Vagina (tissue), 2 donors: ENCODE measurements at places on chromosomes 16 and 17.

DNA sequence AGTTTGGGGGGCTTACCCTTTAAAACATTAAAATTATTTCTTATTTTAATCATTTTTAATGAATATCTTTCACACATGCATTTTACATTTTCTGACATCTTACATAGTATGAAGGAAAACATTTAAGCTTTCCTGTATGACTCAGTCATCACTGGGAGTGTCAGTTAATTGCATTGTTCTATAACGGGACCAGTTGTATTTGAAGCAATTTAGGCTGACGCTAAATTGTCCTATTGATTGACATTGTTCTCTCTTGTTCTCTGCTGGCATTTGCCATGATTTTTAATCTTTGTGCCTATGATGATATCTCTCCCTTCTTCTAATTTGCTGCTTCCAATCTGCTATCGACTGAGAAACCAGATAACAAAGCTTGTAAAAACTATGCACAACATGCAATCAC lies 190.5 kb upstream of the PIRT start:
- no peak for DNase-seq

- no peak for DNase-seq
These were observed 1.7 kb upstream of the HSBP1 start for GRCh38 chr16:83806036-83806435.

DNA sequence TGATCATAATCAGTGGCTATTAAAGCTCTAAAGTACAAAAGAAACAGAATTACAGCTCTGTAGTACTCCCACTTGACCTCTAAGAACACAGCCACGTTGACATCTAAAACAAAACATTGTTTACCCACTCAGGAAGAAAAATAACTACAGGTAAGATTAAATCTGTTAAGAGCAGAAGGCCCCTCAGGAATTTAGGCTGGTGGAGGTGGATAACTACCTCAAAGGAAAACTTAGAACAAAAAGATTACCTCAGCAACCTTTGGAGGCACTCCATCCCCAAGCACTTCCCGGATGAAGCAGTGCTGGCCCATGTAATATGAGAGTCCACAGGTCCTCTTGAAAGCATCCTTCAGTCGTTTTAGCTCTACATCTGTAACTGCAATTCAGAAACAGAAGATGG lies 46.7 kb downstream of the USP32 start:
- DNase-seq, result no peak

DNA sequence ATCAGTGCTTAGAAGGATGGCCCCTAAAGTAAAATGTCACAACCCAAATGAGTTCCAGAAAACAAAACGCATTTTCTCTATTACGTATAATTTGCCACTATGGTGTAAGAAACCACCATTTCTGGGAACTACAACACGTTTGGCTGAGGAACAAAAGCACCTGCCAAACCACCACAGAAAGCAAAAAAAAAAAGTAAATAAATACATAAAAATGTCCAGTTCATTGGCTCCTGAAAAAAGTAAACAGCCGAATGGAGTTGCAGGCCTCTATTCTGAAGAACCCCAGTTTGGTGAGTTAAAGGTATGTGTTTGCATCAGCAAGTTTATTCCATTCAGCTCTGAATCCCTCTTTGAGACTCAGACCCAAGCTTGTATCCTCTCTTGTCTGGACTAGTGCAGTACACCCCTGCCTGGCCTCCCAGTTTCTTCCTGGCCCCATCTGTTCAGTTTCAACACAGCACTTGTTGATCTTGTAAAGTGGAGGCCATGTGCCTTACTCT lies 36.9 kb downstream of the ERN1 start:
- no peak for DNase-seq

DNA sequence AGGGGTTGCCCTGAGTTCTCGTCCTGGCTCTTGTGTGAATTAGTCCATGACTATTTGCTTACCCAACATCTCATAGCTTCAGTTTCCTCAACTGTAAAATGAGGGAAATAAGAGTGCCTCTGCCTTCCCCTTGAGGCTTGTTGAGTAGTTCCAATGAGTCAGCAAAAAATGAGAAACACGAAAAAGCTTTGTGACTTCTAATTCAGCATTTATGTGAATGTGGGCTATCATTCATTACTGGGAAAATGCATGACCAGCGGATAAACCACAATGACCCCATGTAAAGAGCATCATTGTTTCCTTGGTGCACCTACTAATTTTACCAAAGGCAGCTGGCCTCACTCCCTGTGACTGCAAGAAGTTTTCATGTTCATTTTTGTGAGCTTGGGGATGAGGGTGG lies 374.6 kb upstream of the HSBP1 start:
- no peak for DNase-seq

- no peak for DNase-seq
These were observed 27.5 kb upstream of the NKD1 start for GRCh38 chr16:50520451-50521245.

- DNase-seq, result no peak
These were observed 79.7 kb downstream of the SALL1 start for GRCh38 chr16:51071326-51071725.

GRCh38 chr16:54288030-54288834 lies 1.6 kb upstream of the IRX3 start:
- no peak for DNase-seq

DNA sequence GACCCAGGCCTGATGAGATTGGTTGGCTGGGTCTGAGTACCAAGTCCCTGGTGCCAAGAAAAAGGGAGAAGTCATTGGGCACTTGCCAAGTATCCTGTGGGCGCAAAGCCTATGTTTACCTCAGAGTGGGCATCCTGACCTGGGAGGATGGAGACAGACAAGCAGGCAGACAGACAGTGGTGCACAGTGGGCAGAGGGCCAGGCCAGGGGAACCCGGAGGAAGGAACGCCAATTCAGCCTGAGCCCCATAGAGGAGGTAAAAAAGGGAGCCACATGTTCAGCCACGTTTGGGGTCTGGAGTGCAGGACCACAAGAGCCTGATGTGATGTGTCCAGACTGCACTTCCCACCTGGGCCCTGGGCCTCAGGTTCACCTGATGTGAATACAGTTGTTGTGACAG lies 5.4 kb downstream of the PHKG2 start:
- DNase-seq, result no peak

- DNase-seq, result no peak
These were observed 17.3 kb upstream of the TBKBP1 start for GRCh38 chr17:47676510-47677165.

- no peak for DNase-seq
These were observed 77.6 kb upstream of the CACNG3 start for GRCh38 chr16:24178496-24178895.

DNA sequence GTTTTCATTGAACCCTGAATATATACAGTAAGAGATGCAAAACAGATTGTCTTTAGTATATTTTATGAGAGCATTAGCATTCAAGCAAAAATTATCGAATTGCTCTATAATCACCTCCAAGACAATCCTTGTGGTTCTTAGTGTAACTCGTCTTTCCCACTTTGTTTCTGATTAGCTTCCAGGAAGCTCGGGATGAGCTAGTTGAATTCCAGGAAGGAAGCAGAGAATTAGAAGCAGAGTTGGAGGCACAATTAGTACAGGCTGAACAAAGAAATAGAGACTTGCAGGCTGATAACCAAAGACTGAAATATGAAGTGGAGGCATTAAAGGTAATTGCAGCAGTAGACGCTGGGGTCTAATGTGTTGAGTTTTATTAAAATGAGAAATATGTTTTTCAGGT lies 9.9 kb downstream of the NDEL1 start:
- DNase-seq, result no peak

- no peak for DNase-seq
These were observed 10.6 kb upstream of the RFFL start for GRCh38 chr17:35073991-35074627.

- DNase-seq, result no peak
These were observed 25.4 kb downstream of the ZFHX3 start for GRCh38 chr16:73022534-73022933.

DNA sequence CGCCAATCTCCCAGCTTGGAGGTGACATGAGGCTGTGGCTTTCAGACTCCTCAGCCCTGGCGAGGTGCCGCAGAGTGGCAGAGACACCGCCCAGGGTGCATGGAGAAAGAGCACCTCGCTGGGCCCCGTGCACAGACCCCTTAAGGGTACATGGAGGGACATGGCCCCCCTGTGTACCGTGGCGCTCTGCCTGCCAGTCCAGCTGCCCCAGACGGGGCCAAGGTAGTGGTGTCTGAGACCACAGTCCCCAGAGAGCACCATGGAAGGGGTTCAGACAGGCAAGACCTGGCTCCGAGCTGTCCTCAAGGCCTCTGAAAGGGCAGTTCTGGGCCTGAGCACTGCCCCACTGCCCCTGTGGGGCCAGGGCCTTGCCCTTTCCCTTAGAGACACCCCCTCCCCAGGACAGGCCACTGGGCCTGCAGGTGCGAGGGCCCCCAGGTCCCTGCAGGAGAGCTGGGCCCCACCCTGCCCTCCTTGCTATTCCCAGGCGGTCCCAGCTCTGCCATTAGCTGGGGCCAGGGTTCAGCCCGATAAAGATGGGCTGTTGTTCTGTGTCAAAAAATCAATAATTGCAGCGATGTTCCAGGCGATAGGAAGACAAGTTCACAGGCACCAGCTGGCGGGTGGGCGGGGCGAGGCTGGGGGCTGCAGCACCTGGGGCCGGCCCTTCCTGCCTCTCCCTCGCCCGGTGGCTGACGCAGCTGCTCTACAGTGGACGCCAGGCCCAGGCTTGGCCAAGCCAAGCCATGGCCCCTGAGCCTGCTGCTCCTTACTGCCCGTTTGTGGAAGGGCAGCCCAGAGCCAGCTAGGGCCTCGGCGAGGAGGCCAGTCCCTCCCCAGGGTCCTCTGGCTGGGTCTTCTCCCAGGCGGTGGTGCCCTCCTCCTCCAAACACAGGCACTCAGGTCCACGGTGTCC lies 51.7 kb downstream of the ZFPM1 start:
- no peak for DNase-seq

- no peak for DNase-seq
These were observed 367.6 kb downstream of the CDH11 start for GRCh38 chr16:64754279-64754678.

DNA sequence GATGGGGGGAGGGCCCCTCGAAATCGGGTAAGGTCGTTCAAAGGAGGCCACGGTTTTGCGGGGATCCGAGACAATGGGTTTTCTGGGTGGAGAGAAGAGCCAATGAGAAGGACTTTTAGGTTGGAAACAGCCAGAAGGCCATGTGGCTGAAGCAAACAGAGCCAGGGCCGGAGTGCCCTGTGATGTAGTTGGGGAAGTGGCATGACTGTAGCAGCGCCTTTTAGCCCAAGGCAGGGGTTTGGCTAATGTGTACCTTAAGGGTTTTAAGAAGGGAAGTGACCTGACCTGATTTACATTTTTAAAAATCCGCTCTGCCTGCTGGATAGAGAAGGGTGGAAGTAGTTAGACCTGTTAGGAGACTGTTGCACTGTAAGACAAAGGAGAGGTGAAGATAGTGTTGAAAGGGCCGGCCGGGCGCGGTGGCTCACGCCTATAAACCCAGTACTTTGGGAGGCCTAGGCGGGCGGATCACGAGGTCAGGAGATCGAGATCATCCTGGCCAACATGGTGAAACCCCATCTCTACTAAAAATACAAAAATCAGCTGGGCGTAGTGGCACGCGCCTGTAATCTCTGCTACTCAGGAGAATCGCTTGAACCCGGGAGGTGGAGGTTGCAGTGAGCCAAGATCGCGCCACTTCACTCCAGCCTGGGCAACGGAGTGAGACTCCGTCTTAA lies 1.0 kb downstream of the LYRM1 start:
- DNase-seq, result no peak

DNA sequence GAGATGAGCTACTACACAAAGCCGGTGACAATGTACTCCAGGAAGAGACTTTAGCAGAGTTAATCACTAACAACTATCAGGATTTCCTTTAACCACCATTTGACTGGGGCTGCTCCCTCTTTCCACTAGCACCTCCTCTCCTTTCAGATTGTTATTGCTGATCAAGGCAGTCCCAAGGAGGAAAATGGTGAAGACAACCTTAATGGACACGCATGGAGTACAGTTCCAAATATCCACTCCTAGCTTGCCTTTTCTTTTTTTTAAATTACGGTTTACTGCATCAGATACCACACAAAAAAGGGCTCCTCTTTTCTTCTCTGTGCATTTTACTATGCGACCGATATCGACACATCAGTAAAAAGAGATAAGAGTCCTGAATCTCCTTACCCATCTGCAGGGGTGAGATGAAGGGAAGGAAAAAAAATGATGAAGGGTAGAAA lies 30.9 kb downstream of the FAM222B start:
- no peak for DNase-seq

GRCh38 chr16:57356547-57356946 lies 2.0 kb upstream of the CCL22 start:
- DNase-seq, result no peak

DNA sequence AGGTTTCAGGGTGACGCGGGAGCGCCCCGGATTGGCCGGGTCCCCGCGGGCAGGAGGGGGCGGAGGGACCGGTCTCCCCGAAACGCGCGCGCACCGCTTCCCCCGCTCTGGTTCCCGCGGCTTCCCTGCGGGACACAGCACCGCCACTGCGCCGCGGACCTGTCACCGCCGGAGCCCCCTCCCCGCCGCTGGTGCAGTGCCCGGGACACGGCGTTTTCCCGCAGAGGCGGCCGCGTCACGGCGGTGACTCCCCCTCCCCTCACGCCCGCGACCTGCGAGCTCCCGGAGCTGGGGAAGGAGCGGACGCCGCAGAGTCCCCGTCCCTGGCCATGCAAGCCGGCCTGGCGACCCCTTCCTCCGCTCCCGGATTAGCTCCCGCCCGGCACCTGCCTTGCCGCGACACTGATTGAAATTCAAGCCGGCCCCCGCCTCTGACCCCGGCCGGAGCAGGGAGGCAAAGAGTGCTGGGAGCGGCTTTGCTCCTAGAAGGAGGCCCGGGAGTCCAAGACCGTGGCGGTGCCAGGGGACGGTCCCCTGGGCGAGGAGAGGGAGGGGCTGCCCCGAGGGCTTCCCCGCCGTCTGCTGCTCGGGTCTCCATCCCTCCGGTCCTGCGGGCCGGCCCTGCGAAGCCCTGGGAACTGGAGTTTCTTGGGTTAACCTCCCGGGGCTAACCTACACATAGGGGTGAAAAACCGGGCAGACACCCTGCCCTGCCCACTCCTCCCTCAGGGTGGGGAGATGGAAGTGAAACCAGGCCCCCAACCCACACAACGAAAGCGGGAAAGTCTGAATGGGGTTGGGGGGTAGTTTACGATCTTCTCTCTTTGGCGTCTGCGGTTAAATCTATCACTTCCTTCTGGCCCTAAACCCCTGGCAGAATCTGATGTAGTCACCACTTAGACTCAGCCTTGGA lies 1.0 kb downstream of the RHBDL3 start:
- DNase-seq, result no peak

GRCh38 chr17:50364715-50365114 lies 8.3 kb downstream of the MRPL27 start:
- no peak for DNase-seq

- no peak for DNase-seq
These were observed 14.9 kb upstream of the RBFOX3 start for GRCh38 chr17:79625706-79626105.

GRCh38 chr16:49281480-49281842 lies at the start of gene CBLN1:
Gene CBLN1, minus strand, starts transcription at chr16:49281838. Its CDS starts 373 bp downstream, at chr16:49281465.
- DNase-seq, result no peak

- no peak for DNase-seq
These were observed 6.3 kb downstream of the PDF start for GRCh38 chr16:69324013-69324531.

DNA sequence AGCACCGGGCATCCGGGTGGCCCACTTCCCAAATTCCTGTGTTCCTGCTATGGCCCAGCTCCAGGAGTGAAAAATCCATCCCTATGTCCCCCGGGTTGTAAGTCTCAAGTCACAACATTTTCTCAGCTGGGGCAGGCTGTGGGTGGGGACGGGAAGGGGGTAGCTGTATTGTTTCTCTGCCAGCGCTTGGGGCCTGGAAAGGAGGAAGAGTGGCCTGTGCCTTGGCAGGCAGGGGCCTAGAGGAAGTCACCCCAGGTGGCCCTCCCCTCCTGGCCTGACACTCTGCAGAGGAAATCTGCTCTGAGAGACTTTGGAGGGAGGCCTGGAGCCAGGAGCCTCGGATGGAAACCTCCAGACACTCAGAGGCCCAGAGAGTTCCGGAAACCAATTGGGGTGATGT lies 10.6 kb upstream of the SCN4A start:
- DNase-seq, result no peak
